CD8-positive, alpha-beta memory T cell (primary cell): ENCODE measurements at places on chromosomes 6 and 20.

DNA sequence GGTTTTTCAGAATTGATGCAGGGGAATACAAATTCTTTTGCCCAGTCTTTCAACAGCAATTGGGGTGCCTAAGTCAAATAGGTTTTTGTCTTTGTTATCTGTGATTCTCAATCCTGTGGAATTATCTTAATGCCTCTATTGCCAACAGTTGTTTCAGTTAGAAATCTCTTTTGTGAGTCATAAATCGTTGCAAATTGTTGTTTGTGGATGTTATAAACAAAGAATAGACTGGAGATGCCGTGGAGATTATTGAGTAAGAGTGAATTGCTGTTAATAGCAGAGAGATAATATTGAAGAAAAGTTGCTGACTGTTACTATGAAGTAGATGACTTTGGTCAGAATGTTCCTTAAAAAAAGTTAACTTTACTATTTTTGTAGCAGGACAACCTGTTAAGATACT, 63.7 kb upstream of the POPDC3 start:
- DNase-seq, result no peak

GRCh38 chr20:46255440-46256104, 52.7 kb downstream of the CDH22 start:
- no peak for DNase-seq

- DNase-seq, result no peak
These were observed 43.0 kb downstream of the FGD2 start for GRCh38 chr6:37048403-37048850.

- DNase-seq, result no peak
These were observed 103.3 kb downstream of the IBTK start for GRCh38 chr6:82144007-82144851.
